Activated CD4-positive, alpha-beta T cell treated with anti-CD3 and anti-CD28 coated beads for 36 hours (primary cell): ENCODE measurements at places on chromosomes 11 and 22. TPM values are rescaled to one million over a fixed set of nuclear protein-coding genes. Genes with fewer than 3 reads are reported as not detected.

RAG2 gene
- not detected for total RNA-seq

- DNase-seq, result no peak
Measured at GRCh38 chr11:31767685-31768084, 43.4 kb downstream of the PAX6 start.

DNA sequence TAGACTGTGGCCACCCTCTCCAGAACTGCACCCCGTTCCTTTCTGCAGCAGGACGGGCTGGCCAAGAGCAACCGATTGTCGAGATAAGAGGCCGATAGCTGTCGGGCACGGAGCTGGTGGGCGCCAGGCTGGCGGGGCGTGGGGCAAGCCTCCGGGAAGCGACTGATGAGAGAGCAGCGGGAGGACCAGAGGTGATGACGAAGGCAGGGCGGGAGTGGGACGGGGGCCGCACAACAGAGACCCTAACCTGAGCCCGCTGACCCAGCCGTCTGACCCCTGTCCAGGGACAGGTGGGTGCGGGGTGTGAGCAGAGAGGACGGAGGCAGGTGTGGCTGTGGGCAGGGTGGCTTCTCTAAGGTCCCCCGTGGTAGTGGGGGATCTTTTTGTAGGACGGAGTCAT, 7.3 kb upstream of the BRSK2 start:
- no peak for DNase-seq

- DNase-seq, result no peak
Measured at GRCh38 chr11:71206186-71206585, 46.2 kb downstream of the SHANK2 start.

- no peak for DNase-seq
Measured at GRCh38 chr11:116397602-116398084, 375.1 kb downstream of the BUD13 start.

- DNase-seq, result peak; percentile 92
Measured at GRCh38 chr22:44975427-44976262, 34.2 kb downstream of the PHF21B start.

NNMT gene
- not detected for total RNA-seq

- no peak for DNase-seq
Measured at GRCh38 chr11:83152264-83152663, 4.7 kb upstream of the PCF11 start.

DNA sequence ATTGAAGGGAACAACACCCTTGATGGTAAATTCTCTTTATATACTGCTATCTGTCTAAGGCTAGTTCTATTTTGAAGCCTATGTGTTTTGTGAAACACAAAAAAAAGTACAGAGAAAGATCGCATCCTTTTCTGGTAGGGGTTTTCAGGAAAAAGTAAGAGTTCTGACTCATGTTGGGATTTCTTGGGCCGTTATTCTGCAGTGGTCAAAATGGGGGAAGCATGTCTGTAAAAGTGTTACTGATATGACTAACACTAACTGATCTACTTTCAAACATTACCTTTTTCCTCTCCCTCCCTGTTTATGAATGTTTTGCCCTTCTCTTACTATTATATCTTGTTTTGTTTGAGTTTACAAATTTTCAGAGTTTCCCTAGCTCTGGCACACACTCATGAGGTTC, 53.9 kb downstream of the CTNND1 start:
- DNase-seq, result no peak

ARAP1 gene
- total RNA-seq, result 69.9 TPM
